Central memory CD8-positive, alpha-beta T cell (primary cell): ENCODE measurements at places on chromosomes 4 and X.

GRCh38 chrX:121179972-121180371, 132.6 kb downstream of the GLUD2 start:
- DNase-seq, result no peak

GRCh38 chr4:47367761-47368160, 95.7 kb downstream of the COMMD8 start:
- no peak for DNase-seq

GRCh38 chr4:81369886-81370285, 101.8 kb downstream of the RASGEF1B start:
- no peak for DNase-seq

DNA sequence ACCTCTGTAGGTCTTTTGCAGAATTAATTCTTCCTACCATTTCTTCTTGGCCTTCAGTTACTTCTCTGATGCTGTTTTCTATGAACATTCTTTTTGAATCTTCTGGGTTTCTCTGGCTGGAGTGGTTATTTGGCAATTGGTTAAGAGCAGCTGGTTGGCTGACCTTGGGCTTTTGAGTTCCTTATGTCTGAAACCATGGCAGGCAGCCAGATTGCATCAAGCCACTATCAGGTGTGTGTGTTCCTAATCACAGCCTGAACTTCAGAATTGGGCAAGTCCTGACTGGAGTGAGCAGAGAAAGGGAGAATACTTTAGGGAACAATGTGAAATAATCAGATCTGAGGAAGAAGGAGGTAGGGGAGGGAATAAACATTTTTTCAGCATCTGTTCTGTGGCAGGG, 90.2 kb downstream of the ARHGAP10 start:
- DNase-seq, result no peak

DNA sequence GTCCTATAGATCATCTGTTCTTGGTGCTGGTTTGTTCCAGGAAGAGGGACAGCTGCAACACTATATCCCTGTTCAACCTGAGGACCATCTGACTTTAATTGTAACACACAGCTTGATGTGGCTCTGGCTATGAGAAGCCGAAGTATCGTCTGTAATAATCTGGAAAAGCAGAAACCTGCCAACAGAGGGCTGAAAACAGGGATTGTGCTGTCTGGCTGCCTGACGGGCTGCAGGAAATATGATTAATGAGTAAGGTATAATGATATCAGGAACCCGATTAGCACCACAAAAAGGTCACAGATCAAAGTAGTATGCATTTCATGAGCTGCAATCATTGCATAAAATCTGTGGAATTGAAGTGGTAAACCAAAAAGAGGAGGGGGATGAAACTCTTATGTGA, 170.4 kb upstream of the MAB21L2 start:
- no peak for DNase-seq

- no peak for DNase-seq
Observed at GRCh38 chrX:108303682-108304081, 134.5 kb downstream of the COL4A6 start.

DNA sequence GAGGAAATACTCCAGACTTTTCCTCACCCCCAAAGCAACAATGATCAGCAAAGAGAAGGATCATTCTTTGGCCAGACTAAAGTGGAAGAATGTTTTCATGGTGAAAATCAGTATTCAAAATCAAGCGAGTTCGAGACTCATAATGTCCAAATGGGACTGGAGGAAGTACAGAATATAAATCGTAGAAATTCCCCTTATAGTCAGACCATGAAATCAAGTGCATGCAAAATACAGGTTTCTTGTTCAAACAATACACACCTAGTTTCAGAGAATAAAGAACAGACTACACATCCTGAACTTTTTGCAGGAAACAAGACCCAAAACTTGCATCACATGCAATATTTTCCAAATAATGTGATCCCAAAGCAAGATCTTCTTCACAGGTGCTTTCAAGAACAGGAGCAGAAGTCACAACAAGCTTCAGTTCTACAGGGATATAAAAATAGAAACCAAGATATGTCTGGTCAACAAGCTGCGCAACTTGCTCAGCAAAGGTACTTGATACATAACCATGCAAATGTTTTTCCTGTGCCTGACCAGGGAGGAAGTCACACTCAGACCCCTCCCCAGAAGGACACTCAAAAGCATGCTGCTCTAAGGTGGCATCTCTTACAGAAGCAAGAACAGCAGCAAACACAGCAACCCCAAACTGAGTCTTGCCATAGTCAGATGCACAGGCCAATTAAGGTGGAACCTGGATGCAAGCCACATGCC, 89.7 kb downstream of the TET2 start:
- no peak for DNase-seq

- no peak for DNase-seq
Observed at GRCh38 chr4:151167561-151167960, 68.1 kb downstream of the RPS3A start.
